Stimulated activated CD8-positive, alpha-beta memory T cell treated with anti-CD3 and anti-CD28 coated beads, Interleukin-2, amount 100 ng/mL, for 1 hour (primary cell): ENCODE measurements at places on chromosomes 7 and 10.

GRCh38 chr10:77800738-77801266 lies 125.8 kb downstream of the DLG5 start:
- no peak for DNase-seq

GRCh38 chr10:133445268-133445732 lies 8.4 kb upstream of the SCART1 start:
- no peak for DNase-seq

- DNase-seq = no peak
These were observed 79.1 kb upstream of the NEUROD6 start for GRCh38 chr7:31419505-31420055.

DNA sequence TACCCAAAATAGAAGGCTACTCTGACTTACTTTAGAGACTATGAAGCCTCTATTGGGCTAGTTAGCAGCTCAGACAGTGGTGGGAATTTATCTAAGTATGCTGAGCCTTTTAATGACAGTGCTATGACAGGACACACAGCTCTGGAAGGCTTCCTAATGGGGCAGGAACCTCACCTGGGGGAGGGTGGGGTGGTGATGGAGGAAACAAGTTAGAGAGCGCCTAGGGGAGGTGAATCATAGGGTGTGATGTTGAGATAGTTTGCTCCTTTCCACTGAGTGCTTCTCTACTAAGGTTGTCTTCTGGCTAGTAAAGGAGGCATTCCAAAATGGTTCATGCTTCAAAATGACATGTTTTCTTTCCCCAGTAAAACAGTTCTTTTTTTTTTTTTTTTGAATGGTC lies 42.1 kb downstream of the PPP1R9A start:
- DNase-seq = no peak

DNA sequence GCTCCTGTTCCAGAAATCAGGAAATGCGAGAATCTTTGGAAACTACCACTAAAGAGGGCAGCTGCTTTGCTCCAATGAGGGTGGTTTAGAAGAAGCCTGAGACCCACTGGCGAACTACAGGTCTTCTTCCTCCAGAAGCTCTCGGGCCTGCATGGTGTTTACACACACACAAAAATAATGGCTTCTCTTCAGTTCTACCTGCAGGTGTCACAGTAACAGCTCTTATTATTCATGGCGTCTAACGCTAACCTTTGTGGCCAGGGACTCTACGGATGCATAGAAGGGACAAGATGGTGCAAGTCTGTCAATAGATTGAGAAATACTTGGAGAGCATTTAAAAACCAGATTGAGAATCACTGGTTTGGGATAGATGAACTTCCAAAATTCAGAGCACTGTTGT lies 22.4 kb downstream of the GPR141 start:
- no peak for DNase-seq

- no peak for DNase-seq
These were observed 201.0 kb upstream of the TPK1 start for GRCh38 chr7:145036604-145037405.

DNA sequence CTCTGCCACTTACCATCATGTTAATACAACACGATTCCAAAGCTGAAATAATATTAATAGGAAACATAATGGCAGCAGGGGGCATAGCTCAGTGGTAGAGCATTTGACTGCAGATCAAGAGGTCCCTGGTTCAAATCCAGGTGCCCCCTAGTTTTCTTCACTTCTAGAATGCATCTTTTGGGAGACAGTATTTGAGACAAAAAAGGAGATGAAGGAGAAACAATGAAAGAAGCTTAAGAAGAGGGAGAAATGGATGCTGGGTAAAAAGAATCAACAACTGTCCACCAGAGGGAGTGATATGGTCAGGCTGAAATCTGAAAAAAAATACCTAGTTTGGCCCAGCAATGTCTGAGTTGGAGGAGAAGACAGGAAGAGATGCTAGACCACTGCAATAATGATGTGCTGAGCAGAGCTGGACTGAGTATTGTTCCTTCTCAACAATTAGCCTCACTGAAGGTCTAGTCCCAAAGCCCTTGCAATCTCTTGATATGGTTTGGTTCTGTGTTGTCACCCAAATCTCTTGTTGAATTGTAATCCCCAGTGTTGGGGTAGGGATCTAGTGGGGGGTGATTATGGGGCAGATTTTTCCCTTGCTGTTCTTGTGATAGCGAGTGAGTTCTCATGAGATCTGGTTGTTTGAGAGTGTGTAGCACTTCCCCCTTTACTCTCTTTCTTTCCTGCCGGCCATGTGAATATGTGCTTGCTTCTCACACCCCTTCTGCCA lies 48.3 kb downstream of the ZNF783 start:
- DNase-seq = no peak

DNA sequence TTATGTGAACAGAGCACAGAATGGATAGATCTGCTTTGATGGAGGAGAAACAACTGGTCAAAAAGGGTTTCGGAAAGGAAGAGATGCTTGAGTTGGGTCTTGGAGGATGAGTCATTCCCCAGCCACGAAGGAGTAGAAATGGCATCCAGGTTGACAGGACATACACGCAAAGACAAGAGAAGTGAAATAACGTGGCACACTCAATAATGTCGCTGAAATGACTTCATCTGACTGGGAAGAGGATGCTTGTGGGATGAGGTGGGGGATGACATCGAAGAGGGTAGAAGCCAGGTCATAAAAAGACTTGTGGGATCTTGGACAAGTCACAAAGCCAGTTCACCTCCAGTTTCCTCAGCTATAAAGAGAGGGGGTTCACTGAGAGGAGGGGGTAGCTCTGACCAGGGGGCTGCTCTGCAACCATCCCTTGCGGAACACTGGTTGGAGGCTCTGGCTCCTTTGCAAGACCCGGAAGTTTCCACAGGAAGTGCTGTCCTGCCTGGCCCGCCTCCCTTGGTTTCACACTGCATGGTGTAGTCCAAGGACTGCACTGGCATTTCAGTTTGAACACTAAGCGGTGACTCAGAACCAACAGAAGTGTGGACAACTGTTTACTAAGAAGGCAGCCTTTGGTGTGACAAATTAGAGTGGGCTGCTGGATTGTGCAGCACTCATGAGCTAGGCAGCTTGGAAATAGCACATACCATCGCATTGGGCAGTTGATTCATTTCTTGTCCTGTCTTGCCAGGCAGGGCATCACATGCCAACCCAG lies 189.9 kb upstream of the ADO start:
- DNase-seq = no peak

DNA sequence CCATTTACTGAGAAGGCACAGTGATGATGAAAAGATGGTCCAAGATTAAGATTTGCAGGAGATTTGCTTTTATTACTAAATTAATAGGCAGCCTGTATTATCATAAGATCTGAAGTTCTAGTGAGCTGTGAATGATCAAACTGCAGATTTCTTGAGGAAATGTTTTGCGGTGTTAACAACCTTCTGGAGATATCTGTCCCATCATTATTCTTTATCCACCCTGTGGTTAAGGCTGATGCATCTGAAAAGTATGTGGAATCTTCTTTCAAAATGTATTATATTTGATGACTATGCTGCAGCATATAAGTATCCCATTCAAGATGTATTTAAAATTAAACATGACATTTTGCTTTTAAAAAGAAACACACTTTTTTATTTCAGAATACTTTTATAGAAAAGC lies 150.3 kb downstream of the POLR1F start:
- no peak for DNase-seq

DNA sequence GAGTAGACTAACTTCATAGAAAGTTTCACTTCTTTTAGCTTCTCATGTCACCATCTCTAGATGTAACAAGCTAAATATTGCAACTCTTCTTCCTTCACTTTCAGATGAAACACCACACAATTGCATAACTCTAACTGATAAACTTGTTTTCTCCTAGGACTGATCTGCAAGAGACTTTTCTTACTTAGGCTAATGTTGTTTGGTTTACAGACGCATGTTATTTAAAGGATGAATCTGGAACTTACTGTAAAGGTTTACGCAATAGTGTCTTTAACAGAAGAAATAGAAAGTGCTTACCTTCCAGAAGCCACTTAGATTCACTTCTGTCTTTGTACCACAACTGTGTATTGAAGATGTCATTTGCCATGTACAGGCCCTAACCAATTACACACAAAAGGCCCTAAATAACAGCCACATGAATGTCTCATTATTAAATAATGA lies 22.1 kb upstream of the ZC3HAV1 start:
- DNase-seq = no peak

GRCh38 chr7:94348142-94348541 lies 46.6 kb upstream of the COL1A2 start:
- no peak for DNase-seq

GRCh38 chr7:30303312-30304039 lies 19.1 kb downstream of the ZNRF2 start:
- DNase-seq = no peak
